Naive thymus-derived CD8-positive, alpha-beta T cell (primary cell): ENCODE measurements at places on chromosomes 5 and 9. TPM values are rescaled to one million over a fixed set of nuclear protein-coding genes. Genes with fewer than 3 reads are reported as not detected.

The SLC6A19 gene
- total RNA-seq, result not detected

The MYORG gene
- total RNA-seq, result 1.5 TPM

The FOXD4 gene
- not detected for total RNA-seq

The EFNA5 gene
- total RNA-seq, result not detected

The PKN3 gene
- total RNA-seq, result 2.2 TPM

The GARIN3 gene
- not detected for total RNA-seq

The DBH gene
- not detected for total RNA-seq

The TTC16 gene
- 7.2 TPM for total RNA-seq

The SLC25A25 gene
- 18.6 TPM for total RNA-seq

The OCLN gene
- total RNA-seq, result 4.7 TPM

The NR4A3 gene
- 0.47 TPM for total RNA-seq

The PRUNE2 gene
- total RNA-seq, result not detected
